ENCODE measurements at places on chromosomes 11 and 22.

- no peak for DNase-seq
Observed at GRCh38 chr11:69040581-69041260, 8.0 kb upstream of the TPCN2 start.

GRCh38 chr11:27858866-27859265 is 158.6 kb upstream of the BDNF start:
- no peak for DNase-seq

DNA sequence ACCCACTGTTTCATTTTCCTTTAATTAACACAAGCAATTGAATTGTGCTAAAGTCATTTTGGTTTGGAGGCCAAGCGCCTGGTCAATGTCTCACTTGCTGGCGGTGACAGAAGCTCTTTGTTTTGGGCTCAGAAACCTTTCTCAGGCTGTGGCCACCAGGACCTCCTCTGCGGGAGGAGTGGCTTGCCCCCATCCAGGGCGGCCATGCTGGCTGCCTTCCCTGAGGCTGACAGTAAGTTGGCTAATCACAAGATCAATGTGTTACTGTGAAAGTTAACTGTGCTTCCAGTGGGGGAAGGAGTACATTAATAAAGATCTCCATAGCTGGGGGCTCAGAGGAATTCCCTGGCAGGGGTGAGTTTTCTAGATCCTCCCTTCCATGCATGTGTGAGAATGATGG is 1074.5 kb downstream of the NTM start:
- DNase-seq = no peak

DNA sequence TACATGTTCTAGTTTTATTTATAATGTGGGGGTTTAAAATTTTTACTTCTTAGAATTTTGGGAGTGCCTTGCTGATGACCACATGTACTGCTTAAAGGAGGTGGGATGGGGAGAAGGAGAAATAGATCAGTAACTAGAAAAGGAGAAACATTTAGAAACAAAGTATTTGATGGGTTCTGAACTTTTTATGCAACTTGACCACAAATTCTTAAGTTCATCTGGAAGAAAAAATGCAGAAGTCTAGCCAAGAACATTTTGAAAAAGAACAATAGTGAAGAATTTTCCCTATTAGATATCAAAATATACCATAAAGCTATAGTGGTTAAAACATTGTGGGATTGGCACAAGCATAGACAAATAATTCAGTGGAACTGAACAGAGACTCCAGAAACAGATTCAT is 73.3 kb upstream of the AMPD3 start:
- no peak for DNase-seq

DNA sequence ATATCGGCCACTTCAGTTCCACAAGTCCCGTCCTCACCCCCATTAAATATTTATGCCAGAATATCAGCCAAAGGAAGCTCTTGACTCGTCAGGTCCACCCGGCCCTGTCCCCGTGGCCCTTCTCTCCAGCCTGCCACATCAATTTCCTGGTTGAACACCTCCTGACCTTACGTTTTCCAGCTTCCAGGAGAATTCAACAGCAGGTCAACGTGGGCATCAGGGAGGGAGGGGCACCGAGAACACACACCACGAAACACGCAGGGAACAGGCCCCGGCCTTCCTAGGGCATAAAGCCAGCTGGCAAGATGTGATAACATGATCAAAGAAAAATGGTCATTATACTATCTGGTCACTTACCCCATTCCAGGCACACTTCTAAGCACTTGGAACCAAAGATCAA is 15.3 kb downstream of the SULT4A1 start:
- no peak for DNase-seq

GRCh38 chr11:73980001-73980961 is 2.4 kb downstream of the UCP2 start:
- no peak for DNase-seq

- no peak for DNase-seq
Observed at GRCh38 chr11:134413043-134413825, 1.2 kb upstream of the B3GAT1 start.

- peak; percentile 17 for DNase-seq
Observed at GRCh38 chr11:73235236-73235786, 17.2 kb downstream of the P2RY2 start.

DNA sequence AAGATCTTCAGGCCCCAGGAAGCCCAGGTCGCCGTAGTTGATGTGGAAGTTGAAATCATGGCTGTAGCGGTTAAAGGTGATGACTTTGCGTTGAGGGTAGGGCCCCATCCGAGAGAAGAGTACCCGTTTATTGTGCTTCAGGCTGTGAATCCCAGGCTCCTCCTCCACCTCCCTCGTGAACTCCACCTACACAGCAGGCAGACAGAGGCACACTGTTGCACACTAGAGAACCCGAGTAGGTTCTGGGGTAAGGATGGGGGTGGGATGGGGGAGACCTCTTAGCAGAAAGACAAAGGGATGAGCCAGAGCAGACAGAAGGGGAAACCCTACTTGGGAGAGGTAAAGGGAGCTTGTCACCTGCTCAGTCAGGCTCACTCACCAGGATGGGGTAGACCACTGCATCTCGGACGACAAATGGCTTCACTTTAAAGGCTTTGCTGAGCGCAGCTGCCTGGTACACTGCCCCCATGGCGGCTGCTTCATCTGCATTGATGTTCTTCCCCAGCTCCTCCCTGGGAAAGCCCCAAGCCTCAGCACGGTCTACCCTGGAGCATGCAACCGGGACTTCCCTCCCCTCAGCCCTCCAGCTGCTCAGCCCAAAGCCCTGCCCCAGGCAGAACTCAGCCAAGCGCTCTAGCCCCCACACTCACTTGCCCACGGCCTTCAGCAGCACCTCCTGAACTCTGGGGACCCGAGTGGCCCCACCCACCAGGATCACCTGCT is 5.4 kb downstream of the HYOU1 start:
- no peak for DNase-seq

GRCh38 chr11:30432716-30433115 is 109.8 kb downstream of the ARL14EP start:
- DNase-seq = no peak

DNA sequence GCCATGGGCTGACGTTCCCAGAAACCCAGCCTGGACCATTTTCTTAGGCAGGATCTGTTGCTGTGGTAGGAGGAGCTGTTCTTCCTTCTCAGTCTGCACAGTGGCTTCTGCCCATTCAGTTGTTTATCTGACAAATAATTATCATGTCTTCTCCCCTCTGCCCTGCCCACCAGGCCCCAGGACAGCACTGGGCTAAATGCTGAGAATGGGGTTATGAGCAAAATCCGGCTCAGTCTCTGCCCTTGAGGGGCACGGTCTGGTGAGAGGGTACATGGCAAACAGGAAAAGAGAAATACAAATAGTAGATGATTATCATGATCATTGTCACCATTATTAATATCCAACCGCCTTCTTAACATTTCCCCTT is 42.9 kb downstream of the C11orf96 start:
- no peak for DNase-seq

- DNase-seq = no peak
Observed at GRCh38 chr11:66749091-66749490, 20.1 kb upstream of the SPTBN2 start.

DNA sequence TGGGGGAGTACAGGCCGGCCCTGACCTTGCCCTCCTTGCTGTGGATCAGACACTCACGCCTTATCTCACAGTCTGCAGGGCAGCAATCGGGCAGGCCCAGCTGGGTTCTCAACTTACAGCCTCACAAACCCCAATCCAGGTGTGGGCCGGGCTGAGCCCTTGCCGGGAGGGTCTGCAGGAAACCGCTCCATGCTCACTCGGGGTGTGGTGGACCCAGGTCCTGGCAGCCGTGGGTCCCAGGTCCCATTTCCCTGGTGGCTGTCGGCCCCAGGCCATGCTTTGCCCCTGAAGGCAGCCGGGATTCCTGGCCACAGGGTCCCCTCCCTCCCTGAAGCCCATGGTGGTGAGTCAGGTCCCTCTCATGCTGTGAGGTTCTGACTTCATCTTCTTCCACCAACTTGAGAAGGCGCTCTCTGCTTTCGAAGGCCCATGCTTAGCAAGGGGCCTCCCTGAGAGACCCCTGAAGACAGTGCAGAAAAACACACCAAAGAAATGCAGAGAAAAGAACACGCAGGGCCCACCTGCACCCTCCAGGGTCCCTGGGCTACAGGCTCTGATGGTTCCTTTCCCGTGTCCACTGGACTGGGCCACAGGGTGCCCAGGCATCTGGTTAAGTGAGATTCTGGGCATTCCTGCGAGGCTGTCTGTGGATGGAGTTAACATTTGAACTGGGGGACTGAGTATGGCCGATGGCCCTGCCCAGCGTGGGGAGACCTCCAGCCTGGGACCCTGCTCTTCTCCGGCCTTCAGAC is 588.2 kb downstream of the BRD1 start:
- DNase-seq = no peak

DNA sequence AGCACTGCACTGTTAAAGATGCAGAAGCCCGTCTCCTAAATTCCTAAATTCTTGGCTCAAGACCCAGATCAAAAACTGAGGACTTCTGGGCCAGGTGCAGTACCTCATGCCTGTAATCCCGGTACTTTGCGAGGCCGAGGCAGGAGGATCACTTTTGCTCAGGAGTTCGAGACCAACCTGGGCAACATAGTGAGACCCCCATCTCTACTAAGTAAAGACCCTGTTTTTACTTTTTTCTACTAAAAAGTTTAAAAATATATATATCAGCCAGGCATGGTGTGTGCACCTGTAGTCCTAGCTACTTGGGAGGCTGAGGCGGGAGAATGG is 29.7 kb downstream of the PDGFB start:
- peak; percentile 12 for DNase-seq

DNA sequence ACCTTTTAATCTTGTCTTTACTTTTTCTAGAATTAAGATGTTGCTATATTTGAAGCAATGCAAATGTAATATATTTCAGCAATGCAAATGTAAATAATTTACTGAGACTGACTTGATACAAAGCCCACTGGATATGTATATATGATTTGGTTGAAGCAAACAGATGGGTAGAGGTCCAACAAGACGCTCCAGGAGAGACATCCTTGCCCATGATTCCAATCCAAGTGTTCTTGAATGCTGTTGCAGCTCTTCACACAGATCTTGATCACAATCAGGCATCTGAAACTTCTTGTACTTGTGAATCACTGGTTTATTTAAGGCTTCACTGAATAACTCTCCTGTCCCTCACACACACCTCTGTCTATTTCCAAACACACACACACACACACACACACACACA is 507.0 kb downstream of the LRRC4C start:
- DNase-seq = no peak

GRCh38 chr22:28183078-28183860 is 264.2 kb upstream of the PITPNB start:
- DNase-seq = no peak

DNA sequence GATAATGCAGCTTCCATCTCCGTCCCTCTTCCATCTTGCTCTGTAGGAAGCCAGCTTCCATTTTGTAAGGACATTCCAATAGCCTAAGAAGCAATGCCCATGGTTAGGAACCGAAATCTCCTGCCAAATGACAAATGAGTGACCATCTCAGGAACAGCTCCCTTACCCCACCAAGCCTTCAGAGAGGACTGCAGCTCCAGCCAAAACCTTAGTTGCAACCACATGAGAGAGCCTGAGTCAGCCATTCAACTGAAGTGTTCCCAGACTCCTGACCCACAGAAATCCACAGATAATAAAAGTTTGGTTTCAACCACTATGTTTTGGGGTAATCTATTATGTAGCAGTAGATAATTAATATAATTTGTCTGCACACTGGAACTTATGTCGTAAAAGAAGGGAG is 51.7 kb upstream of the LDLRAD3 start:
- no peak for DNase-seq

GRCh38 chr11:38553148-38553547 is 1955.1 kb upstream of the RAG2 start:
- DNase-seq = no peak

- DNase-seq = no peak
Observed at GRCh38 chr11:19071255-19071654, 10.7 kb upstream of the MRGPRX2 start.

GRCh38 chr11:134483291-134483690 is 71.2 kb upstream of the B3GAT1 start:
- DNase-seq = no peak

DNA sequence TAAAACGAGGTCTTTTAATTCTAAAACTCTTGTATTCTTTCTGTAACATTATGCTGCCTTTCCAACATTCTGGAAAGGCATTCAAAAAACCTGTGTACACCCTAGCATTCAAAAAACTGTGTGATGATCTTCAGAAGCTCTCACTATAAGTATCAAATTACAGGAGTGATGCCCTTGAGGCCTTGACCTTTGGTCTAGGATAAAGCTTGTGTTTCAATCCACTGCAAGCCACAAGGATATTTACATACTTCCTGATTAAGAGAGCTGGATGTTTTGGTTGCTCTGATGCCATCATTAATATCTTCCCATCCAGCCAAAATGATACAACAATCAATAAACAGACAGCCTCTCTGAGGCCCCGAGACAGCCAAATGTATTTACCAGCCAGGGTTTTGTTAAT is 11.9 kb downstream of the CLPB start:
- no peak for DNase-seq

GRCh38 chr11:12218909-12219308 is 108.5 kb downstream of the MICAL2 start:
- no peak for DNase-seq
